ENCODE measurements at places on chromosomes 5 and 9. TPM values are rescaled to one million over a fixed set of nuclear protein-coding genes. Genes with fewer than 3 reads are reported as not detected.

GRCh38 chr9:130041648-130042405, 1.2 kb downstream of the FNBP1 start:
- DNase-seq, result no peak

DNA sequence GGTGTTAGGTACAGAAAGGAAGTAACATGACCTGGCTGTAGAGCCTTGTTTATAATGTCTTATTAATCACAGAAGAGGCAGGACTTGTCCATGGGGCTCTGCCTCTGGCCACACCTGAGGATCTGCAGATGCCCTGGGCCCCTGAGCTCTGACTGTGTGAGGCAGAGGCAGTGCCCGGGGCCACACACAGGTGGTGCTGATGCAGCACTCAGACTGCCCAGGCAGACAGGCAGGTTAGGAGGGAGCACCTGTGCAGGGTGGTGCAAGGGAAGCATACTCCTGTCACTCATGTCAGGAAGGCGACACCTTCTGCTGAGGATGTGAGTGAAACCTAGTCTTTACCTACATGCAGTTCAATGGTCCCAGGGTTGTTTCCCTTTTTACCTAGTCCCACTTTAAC, 88.7 kb downstream of the CFAP90 start:
- no peak for DNase-seq

DNA sequence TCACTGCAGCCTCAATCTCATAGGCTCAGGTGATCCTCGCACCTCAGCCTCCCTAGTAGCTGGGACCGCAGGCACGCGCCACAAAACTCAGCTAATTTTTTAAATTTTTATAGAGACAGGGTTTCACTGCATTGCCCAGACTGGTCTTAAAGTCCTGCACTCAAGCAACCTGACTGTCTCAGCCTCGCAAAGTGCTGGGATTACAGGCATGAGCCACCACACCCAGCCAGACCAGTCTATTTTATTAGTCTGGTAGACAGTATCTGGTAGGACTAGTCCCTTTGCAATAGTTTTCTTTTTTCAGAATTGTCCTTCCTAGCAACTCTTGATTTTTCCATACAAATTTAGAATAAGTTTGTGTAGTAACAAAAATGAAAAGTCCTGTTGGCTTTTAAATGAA, 14.1 kb upstream of the GPR150 start:
- DNase-seq, result no peak

CNTLN gene
- total RNA-seq, result 1.1 TPM
